Left ventricle myocardium inferior (tissue), 1 donor: ENCODE measurements at places on chromosomes 1 and 21. TPM values are rescaled to one million over a fixed set of nuclear protein-coding genes. Genes with fewer than 3 reads are reported as not detected.

PCP4L1 gene
- total RNA-seq: not detected

FLG2 gene
- total RNA-seq: not detected

KHDC4 gene
- total RNA-seq: 21.2 TPM

MR1 gene
- total RNA-seq: 4.8 TPM

TNFRSF4 gene
- total RNA-seq: 2.2 TPM

CFHR2 gene
- not detected for total RNA-seq

PLPPR4 gene
- total RNA-seq: 0.11 TPM

HMGCS2 gene
- total RNA-seq: 65.5 TPM

MSH4 gene
- total RNA-seq: 0.25 TPM

LRRN2 gene
- 1.4 TPM for total RNA-seq

ZNF436 gene
- total RNA-seq: 11.8 TPM

COL6A2 gene
- 157 TPM for total RNA-seq
